Epithelial cell of esophagus (primary cell): ENCODE measurements at places on chromosomes 6 and 20.
A peak's percentile ranks its signal among the peaks of the same experiment; 100 is the strongest.

- DNase-seq, result no peak
These were observed 26.8 kb downstream of the ZNF831 start for GRCh38 chr20:59190466-59190865.

GRCh38 chr6:20665290-20665689, 131.0 kb downstream of the CDKAL1 start:
- DNase-seq, result no peak

DNA sequence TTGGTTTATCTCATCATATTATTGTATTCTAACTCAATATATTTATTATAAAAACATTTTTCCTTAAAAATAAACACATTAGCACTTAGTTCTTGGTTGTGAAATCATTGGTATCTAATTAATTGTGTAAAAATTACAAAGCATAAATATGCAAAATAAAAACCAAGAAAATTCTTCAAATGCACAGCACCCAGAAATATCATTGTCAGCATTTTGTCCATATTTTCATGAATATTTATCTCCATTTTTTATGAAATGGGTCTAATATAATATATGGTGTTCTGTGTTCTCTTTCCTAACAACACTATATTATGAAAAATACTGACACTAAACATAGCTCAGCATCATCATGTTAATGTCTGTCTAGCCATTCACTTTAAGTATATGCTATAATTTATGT, 877.8 kb upstream of the MAP3K7 start:
- no peak for DNase-seq

DNA sequence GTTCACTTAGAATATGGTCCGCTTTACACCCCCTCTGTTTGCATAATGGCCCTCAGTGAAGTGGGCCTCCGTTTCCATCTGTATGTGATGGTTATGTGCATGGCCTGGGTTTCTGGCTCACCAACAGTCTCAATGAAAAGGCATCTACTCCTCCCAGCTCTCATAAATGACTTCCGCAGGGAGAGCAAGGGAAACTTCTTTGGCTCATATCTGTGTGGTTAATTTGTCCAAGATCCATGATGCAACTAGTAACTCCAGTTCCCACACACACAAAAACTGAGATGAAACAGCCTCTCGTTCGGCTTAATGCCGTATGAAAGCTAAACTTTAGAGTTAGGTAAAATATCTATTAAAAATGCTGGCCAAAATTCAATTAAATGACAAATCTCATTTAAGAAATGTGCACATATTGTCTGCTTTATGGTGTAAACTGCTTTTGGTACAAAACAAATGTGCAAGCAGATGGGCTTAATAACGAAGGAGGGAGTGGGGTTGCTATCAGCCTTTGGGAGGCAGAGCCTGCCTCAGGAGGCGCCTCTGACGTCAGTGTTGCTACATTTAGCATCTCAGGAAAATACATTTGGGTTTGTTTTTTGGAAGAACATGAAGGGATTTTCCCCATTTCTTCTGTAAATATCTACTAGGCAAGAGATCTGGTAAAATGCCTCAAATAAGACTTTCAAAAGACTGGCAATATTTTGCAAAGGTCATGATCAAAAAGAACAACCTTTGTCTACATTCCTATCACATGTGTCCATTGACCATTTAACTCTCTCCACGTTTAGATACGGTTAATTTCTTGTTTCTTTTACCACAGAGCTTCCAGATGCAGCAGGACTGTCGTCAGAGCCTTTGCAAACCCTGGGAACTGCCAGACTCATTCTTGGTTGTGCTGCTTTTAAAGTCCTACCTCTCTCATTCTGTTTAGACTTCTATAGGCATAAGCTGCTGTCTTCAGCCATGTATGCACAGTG, 96.8 kb downstream of the ARMC2 start:
- DNase-seq, result peak; percentile 48

DNA sequence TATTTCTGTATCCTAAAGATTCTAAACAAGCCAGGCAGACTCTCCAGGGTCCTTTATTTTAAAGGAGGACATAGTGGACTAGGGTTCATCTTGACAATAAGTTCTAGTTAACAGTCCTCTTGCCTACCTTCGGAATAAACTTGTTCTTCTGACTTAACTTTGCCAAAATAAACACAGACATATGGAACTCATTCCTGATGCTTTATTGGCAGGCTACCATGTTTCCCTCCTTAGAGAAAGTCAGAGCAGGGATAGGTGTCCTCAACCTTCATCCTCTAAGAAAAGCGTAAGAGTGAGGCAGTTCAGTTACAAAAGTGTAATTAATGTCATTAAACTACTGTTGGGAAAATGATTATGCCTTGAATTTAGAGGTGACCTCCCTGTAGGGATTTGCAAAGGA, 46.9 kb upstream of the NRSN1 start:
- no peak for DNase-seq

- DNase-seq, result no peak
These were observed 80.2 kb downstream of the ZMYND8 start for GRCh38 chr20:47276251-47276650.

- no peak for DNase-seq
These were observed 26.3 kb downstream of the SLC2A4RG start for GRCh38 chr20:63765902-63766301.

DNA sequence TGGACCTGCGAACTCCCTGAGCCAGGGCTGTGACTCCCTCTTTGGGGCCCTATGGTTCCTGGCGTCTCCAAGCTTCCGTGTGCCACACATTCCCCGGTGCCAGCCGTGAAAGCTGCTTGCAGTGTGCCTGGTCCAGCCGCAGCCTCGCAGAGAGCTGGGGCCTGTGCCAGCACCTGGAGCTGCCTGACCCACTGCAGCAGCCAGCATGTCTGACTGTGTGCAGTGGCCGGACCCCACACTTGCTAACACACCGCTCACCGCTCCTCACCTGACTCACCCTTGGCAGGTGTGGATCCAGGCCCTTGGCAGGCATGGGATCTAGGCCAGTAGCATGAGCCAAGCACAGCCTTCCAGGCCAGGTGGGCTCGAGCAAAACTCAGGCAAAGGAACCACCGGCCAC, 227.5 kb downstream of the OTOR start:
- no peak for DNase-seq

DNA sequence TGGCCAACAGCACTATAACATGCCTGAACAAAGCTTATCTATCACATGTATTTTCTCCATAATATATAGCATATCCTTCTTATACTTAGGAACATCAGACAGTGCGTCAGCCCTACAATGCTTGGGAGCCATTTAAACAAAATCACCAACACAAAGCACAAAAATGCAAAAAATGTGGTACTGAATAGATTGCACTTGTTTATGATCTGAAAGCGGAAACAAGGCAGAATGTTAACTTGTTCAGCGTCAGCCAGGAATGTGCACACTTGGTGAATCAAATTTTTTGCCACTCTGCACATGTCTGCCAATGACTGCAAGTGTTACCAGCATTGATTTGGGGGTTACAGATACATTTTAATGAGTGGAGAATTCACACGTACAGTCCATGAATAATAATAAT, 14.8 kb downstream of the SLC35A1 start:
- no peak for DNase-seq

- no peak for DNase-seq
These were observed 21.4 kb upstream of the TXLNB start for GRCh38 chr6:139313229-139313628.

GRCh38 chr6:8074213-8074612, 10.0 kb upstream of the BLOC1S5 start:
- DNase-seq, result no peak

GRCh38 chr20:2753461-2754040, 46.9 kb downstream of the CPXM1 start:
- DNase-seq, result no peak

DNA sequence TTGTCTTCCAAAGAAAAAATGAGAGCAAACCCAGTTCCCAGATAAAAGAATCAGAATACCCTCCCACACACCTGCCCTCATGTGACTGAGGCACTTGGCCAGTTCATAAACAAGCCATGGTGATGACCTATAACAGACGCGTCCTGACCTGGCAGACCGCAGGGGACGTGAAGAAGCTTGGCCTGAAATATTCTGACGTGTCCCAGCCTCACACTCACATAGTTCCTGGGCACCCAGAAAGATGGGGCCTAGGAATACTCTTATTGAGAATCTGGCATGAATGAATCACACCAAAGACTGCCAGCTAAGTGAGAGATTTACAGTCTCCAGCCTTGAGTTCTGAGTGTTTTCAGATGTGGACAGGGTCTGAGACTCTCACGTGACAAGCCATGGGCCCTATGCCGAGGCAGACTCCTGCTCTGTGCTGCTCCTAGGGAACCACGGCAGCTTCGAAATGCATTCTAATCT, 17.2 kb upstream of the MAP3K4 start:
- peak; percentile 91 for DNase-seq

DNA sequence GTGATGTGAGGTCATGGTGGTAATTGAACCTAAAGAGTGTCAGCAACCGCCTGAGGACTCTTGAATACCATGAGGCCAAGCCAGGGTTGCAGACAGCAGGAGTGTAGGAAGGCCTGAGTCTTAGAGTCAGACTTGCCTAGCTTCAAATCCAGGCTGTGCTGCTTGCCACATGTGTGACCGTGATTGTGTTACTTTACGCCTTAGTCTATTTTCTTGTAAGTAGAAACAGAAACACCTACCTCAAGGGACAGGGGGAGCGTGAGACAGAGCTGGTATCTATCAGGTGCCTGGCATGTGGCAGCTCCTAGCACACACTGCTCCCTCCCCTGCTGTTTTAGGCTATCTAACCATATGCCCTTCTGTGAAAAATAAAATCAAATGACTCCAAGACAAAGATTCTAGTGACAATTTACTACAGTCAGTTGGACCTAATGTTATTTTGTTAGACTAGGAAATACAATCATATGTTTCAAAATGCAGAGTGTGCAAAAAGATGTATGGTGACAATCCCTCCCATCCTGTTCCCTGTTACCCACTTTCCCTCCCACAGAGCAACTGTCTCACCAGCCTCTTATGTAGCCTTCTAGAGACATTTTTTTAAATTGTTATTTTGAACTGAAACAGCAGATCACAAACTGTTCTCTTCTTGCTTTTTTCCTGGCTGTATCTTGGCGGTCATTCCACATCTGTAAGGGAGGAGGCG, 21.7 kb downstream of the TAF8 start:
- no peak for DNase-seq

- no peak for DNase-seq
These were observed 40.6 kb downstream of the STXBP5 start for GRCh38 chr6:147244832-147245231.

GRCh38 chr6:89689732-89690131, 51.2 kb upstream of the LYRM2 start:
- no peak for DNase-seq

DNA sequence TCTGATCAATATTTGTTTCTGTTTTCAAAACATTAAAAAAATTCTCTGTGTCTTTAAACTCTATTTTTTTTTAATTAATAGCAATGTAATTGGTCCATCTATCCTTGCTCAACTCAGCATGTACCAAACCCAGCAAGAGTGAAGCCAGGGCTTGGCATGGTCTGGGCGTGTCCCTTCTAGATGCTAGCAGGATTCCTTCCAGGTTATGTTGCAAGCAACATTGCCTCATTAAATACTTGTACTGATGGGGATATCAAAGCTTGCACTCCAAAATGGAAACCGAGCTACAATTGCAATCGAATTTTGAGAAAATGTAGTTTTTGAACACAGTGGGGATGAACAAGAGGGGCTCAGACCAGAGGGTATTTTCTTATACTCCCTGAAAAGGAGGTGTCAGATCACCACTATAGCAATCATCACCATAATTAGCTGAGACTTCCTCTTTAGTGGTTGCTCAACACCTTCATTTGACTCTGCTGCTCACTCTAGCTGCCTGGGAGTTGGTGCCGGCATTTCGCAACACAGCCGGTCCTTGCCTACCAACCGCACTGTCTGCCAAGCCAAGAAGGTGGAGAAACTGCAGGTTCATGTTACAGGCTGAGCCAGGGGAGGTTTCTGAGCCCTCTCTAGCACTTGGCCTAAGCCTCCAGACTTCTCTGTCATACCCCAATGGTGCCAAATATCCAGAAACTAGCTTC, 67.8 kb upstream of the RALGAPA2 start:
- DNase-seq, result peak; percentile 90

GRCh38 chr6:161439093-161439492, 165.2 kb upstream of the AGPAT4 start:
- DNase-seq, result peak; percentile 86
